ENCODE measurements at places on chromosomes 7 and 10.

- no peak for DNase-seq
These were observed 103.2 kb upstream of the TNS3 start for GRCh38 chr7:47685151-47685550.

DNA sequence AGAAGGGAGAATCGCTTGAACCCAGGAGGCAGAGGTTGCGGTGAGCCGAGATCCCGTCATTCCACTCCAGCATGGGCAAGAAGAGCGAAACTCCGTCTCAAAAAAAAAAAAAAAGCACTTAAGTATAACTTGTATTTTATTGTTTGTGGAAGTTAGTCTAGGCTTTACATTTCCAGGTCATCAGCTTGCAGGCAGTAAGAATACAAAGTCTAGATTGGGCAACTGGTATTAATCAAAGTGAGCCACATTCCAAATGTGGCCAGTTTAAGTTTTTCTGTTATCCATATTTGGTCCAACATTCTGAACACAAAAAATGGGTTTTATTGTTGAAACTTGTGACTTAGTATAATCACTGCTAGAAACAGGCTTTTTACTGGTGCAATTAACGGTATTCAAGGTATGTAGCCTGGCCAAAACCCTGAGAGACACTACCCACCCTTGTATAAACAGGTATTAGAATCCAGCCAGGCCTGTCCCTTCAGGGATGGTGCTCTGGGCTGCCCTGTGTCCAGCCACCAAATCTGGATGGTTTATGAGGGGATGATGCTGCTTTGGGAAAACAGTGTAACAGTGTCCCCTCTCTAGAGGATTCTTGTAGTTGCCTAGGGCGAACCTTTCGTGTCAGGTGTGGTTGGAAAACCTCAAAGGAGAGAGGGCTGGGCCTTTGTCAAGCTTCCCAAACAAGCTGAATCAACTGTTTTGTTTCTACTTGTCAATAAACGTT, 122.1 kb upstream of the EFCAB10 start:
- DNase-seq, result no peak

- no peak for DNase-seq
These were observed 98.2 kb downstream of the ANK3 start for GRCh38 chr10:60291344-60291930.

DNA sequence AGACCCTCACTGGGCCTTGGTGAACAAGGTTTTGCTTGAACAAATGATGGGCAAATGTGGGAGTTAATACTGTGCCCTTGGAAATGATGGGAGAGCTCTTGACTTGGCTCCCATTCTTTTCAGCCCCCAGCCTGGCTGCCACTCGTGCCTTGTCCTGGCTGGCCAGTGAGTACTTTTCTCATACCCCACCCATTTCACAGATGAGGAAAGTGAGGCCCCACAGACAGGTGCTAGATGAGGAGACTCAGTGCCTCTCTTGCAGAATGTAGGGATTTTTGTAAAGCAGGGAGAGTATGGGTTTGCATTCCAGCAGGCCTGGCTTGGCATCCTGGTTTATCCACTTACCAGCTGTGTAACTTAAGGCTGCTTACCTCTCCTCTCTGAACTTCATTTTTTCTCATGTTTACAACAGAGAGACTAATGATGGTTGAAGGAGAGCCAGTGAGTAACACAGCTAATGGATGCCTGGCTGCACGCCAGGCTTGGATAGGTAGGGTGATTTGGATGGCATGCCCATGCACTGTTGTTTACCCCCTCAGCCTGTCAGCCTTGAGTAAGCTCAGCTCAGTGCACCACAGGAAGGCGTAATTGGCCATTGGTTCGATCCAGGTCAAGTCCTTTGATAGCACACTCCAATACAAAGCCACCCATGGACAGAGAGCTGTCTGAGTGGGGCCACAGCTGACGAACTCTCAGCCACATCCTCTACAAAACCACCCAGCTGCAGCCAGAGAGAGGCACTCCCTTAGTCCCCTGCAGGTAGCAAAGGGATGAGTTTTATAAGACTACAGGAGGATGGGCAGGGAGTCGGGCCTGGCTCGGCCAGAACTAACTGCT, 436.8 kb downstream of the RPS24 start:
- no peak for DNase-seq

GRCh38 chr10:18158773-18159265, 18.6 kb downstream of the CACNB2 start:
- peak; percentile 57 for DNase-seq

DNA sequence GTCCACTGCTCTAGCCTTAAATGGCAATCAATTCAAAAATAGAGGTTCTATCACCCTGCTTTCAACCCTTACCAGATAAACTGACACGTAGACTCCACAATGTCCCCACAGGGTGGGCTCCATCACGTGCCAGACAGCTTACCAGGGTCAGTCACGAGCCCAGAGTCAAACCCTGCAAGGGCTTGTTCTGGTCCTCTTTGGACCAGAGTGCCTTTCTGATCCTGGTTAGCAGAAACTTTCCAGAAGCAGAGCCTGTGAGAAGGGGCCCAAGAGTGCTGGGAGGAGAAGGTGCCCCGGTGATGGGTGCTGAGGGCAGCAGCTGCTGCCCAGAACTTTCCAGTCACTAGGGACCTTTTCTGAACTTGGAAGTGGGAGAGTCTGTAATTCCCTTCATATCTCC, 354 bp upstream of the GIMAP5 start:
- DNase-seq, result no peak

DNA sequence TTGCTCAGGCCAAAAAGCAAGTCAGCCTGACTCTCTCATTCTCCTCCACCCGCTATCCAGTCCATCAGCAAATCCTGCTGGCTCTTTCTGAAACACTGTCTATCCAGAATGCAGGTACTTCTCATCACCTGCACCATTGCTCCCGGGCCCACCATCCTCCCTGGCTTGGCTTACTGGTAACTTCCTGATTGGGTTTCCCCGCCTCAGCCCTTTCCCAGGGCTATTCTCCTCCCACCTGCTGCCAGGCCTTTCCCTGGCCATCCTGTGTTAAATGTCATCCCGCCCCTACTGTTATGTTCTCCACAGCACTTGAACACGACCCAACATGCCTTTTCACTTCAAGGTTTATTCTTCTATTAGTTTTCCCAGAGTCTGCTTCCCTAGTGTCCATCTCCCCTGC, 124.0 kb downstream of the CNNM2 start:
- DNase-seq, result peak; percentile 45

DNA sequence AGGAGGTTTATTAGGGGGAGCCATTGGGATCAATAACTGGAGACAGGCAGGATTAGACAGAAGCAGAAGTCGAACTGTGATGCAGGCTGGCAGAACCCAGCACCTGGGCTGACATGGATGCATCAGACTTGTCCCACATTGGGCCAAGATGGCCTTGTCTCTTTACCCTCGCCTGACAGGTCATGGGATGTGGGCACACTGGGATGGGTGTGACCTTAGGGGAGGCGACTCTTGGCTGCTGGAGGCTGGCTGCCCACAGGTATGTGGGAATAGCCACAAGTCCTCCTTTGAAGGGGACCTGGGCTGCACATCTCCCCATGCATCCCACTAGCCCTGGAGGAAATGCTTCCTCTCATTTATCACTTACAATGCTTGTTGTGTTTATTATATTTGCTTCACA, 17.3 kb downstream of the NFE2L3 start:
- no peak for DNase-seq

GRCh38 chr7:95725205-95725604, 47.1 kb upstream of the DYNC1I1 start:
- peak; percentile 38 for DNase-seq

GRCh38 chr10:124918191-124918830, 23.6 kb upstream of the ZRANB1 start:
- no peak for DNase-seq
